ENCODE measurements at places on chromosomes 2 and 18.

DNA sequence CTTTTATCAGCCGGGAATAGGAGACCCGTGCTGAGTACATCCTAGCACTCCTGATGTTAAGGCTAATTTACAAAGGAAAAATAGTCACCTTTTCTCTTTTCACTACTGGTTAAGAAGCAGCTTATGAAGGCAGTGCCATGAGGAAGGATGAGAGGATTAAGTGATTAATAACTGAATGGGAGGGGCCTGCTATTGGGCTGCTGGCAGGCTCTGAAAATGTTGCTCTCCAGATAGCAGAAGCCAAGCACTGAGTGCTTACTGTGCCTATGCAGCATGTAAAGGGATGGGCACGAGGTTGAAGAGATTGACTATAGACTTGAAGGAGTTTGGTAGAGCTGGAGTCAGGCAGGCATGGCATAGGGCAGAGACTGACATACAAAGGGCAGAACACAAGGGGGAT is 282.4 kb upstream of the THSD7B start:
- no peaks in the 10 kb centered on the region for H3K36me3 ChIP-seq
- no peak overlapping the region for H3K4me3 ChIP-seq
- H3K4me1 ChIP-seq: no peaks in the 10 kb centered on the region
- DNase-seq: no peak
- no peak overlapping the region for H3K27ac ChIP-seq
- peaks cover 11% of the 10 kb centered on the region for H3K27me3 ChIP-seq

DNA sequence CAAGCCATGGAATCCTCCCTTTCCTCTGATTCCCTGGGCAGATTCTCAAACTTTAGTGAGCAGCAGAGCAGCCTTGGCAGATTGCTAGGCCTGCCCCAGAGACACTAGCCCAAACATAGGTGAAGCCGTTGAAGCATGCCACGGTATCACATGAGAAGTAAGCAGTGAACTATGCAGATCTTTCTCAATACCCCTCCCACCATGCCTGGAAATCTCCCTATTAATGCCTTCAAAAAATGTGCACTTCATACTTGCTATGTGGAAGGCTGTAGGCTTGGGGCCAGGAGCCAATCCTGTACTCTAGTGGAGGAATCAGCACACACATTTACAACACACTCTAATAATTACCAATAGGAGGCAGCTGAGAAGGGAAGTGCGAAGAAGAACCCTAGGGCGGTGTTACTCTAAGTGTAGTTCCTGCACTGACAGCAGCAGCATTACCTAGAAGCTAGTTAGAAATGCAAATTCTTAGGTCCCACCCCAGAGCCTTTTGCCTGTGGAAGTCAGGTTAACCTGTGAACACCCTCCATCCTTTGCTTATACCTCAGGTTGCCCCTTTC is 305.1 kb upstream of the SPRED2 start:
- DNase-seq: no peak
- no peaks in the 10 kb centered on the region for H3K4me1 ChIP-seq
- peaks cover 44% of the 10 kb centered on the region for H3K27me3 ChIP-seq
- no peaks in the 10 kb centered on the region for H3K36me3 ChIP-seq
- no peak overlapping the region for H3K4me3 ChIP-seq

DNA sequence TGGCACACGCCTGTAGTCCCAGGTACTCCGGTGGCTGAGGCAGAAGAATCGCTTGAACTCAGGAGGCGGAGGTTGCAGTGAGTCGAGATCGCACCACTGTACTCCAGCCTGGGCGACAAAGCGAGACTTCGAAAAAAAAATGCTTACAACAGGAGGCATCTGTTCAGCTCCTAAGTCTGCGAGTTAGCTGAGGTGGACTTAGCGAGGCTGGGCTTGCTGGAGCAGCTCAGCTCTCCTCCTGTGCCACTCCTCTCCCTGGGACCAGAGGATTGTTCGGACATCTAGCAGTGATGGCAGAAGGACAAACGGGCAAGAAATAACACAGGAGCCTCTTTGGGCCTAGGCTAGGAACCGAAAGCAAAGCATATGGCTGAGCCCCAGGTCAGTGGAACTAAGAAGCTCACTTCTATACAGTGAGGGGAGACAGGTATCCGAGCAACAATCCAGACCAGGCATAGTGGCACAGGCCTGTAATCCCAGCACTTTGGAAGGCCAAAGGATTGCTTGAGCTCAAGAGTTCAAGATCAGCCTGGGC is 260.1 kb downstream of the GLI2 start:
- H3K27ac ChIP-seq: no peak overlapping the region
- H3K27me3 ChIP-seq: peaks cover 19% of the 10 kb centered on the region
- no peaks in the 10 kb centered on the region for H3K4me1 ChIP-seq
- DNase-seq: no peak
- peaks cover 2% of the 10 kb centered on the region for H3K36me3 ChIP-seq
- no peak overlapping the region for H3K4me3 ChIP-seq

GRCh38 chr2:118046634-118047210 is 32.9 kb upstream of the CCDC93 start:
- H3K4me1 ChIP-seq: no peaks in the 10 kb centered on the region
- no peak overlapping the region for H3K4me3 ChIP-seq
- no peak for DNase-seq
- peaks cover 92% of the 10 kb centered on the region for H3K27me3 ChIP-seq

DNA sequence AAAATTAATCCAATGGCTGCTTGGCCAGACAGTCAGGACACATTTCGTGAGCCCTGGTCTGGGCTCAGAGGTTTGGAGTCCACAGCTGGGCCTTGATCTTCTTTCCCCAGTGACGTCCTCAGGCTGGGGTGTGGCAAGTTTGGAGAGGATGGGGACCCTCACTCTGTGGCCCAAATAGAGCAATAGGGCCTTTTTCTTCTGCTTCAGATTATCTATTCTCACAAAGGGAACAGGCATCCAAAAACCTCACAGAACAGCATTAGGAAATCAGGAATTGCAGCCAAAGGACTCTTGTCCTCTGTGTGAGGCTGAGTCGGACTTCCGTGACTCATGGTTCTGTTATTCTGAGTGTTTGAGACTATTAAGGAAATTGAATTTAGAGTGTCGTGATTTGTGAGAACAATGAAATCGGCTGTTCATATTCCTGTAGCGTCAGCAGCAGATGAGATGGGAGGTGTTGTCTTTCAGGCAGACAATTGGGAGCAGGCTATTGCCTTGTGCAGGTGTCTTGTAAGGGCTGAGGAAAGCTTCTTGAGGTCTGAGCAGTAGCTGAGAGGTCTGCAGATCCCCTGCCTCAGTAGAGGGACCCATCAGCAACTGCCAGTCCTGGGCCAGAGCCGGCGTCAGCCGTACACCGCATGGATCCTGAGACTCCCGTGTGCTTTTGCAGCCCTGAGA is 113.8 kb downstream of the SH3RF3 start:
- no peaks in the 10 kb centered on the region for H3K36me3 ChIP-seq
- peaks cover 8% of the 10 kb centered on the region for H3K4me1 ChIP-seq
- peaks cover 28% of the 10 kb centered on the region for H3K27me3 ChIP-seq

DNA sequence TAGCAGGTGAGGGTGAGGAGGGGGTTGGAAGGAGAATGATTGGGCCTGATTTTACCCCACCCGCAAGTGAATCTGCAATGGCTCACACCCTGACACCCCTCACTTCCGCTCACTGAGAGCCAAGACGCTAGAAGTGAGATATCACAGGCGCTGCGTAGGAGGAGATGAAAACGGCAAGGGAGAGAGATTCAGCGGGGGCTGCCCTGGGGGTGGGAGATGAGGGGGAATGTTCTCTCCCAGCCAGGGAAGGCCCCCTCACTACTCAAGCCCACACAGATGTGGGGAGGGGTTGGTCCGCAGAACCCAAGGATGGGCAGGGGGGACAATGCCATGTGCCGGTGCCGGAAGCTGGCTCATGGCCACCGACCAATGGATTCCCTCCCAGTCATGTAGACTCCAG is 32.9 kb downstream of the LOXHD1 start:
- peak overlapping the region; percentile 22 for H3K27ac ChIP-seq
- peaks cover 32% of the 10 kb centered on the region for H3K4me1 ChIP-seq
- H3K36me3 ChIP-seq: peaks cover 3% of the 10 kb centered on the region
- H3K27me3 ChIP-seq: peaks cover 10% of the 10 kb centered on the region
- no peak for DNase-seq
- H3K4me3 ChIP-seq: peak overlapping the region; percentile 12

- H3K36me3 ChIP-seq: no peaks in the 10 kb centered on the region
- DNase-seq: no peak
- no peaks in the 10 kb centered on the region for H3K4me1 ChIP-seq
- no peak overlapping the region for H3K4me3 ChIP-seq
- H3K27ac ChIP-seq: no peak overlapping the region
Observed at GRCh38 chr18:72672364-72673184, 128.4 kb upstream of the CBLN2 start.

DNA sequence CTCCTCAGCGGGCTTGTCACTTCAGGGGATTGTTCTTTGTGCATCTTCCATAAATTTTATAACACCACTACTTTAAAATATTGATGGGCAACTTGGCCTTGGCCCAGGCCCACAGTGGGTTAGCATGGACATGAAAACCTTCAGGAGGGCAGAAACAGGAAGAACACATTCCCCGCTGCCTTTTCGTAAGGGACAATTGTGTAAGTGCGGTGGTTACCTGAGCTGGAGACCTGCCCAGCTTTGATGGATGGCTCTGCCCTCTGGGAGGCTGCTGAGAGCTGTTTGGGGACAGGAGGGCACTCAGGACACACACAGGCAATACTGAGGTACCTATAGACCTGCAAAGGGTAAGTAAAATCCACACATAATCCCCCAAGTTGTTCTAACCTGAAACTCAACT is 46.8 kb downstream of the FECH start:
- H3K4me3 ChIP-seq: no peak overlapping the region
- H3K27me3 ChIP-seq: peaks cover 3% of the 10 kb centered on the region
- H3K4me1 ChIP-seq: no peaks in the 10 kb centered on the region
- no peaks in the 10 kb centered on the region for H3K36me3 ChIP-seq
- DNase-seq: no peak
- no peak overlapping the region for H3K27ac ChIP-seq
